SJCRH30 (cell line): ENCODE measurements at places on chromosomes 5 and 9. TPM values are rescaled to one million over a fixed set of nuclear protein-coding genes. Genes with fewer than 3 reads are reported as not detected.

S1PR3 gene
- not detected in 2 replicates for total RNA-seq

POMT1 gene
- total RNA-seq = 23.0 and 25.6 TPM in 2 replicates

CCDC192 gene
- not detected in 2 replicates for total RNA-seq

WNK2 gene
- not detected in 2 replicates for total RNA-seq

PHF2 gene
- 31.1 and 32.2 TPM in 2 replicates for total RNA-seq

CDH10 gene
- not detected in 2 replicates for total RNA-seq

PRLR gene
- not detected in 2 replicates for total RNA-seq

CAMK4 gene
- total RNA-seq = 18.1 and 19.3 TPM in 2 replicates

TLX3 gene
- total RNA-seq = 6.2 and 6.9 TPM in 2 replicates

AGXT2 gene
- not detected in 2 replicates for total RNA-seq

HMMR gene
- 74.1 and 92.5 TPM in 2 replicates for total RNA-seq

GABRA1 gene
- not detected in 2 replicates for total RNA-seq

PCDHGA6 gene
- 4.9 and 5.8 TPM in 2 replicates for total RNA-seq

CRB2 gene
- 0.08 TPM in 1 of 2 replicates, not detected in the other for total RNA-seq

SHC3 gene
- under 0.01 TPM in 1 of 2 replicates, not detected in the other for total RNA-seq

GABBR2 gene
- not detected in 2 replicates for total RNA-seq

FGF10 gene
- total RNA-seq = 0.49 TPM in 1 of 2 replicates, not detected in the other

SLC6A19 gene
- not detected in 2 replicates for total RNA-seq

TPPP gene
- 0.03 and 0.04 TPM in 2 replicates for total RNA-seq

ADGRD2 gene
- not detected in 2 replicates for total RNA-seq

HMCN2 gene
- total RNA-seq = 5.6 and 5.8 TPM in 2 replicates

SERF1A gene
- 17.7 and 31.4 TPM in 2 replicates for total RNA-seq

ENTPD2 gene
- total RNA-seq = 1.9 and 2.0 TPM in 2 replicates
